T-cell (primary cell): ENCODE measurements at places on chromosomes 5 and 9.

GRCh38 chr5:80284720-80285119 is 28.9 kb upstream of the SERINC5 start:
- peak; percentile 38 for DNase-seq

DNA sequence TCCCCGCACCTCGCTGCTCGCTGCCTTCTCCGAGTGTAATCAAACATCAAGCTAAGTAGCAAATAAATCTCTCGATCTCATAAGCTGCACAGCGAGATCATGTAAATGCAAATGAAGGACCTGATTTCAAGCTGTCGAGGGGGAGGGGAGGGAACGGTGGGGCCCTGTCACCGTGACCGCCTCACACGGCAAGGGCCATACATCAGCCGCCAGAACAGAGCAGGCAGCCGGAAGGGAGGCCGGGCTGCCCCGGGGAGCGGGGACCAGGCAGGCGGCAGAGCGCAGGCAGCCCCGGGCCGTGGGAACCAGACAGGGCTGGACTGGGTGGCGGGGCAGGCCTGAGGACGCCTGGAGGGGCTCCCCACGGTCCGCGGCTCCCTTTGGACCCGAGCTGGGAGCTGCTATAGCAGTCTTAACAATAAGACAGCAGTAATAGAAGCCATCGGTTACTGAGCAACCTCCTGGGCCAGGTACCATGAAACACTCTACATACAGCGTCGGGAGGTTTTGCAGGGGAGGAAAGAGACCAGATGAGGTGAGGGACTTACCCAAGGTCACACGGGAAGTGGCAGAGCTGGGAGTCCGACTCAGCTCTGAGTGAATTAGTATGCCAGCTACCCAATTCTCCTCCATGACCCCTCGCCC is 76.8 kb downstream of the CFAP77 start:
- DNase-seq: peak; percentile 50

DNA sequence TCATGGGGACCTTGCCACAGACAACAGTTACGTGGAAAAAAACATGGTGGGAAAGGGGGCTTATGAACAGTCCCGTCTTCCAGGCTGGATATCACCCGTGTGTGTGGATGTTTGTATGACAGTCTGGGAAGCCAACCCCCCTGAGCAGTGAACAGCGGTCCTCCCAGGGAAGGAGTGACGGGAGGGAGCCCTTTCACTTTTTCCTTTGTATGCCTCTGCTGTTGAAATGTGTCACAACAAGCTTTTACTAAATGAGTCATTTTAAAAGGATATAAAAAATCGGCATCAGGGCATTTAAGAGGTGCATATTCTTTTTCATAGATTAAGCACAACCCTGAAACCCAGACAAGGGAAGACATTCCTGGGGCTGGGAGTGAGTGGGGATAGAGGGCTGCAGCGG is 5.1 kb downstream of the MYMK start:
- DNase-seq: no peak

- DNase-seq: no peak
Measured at GRCh38 chr5:160692271-160692670, 159.7 kb downstream of the ATP10B start.

DNA sequence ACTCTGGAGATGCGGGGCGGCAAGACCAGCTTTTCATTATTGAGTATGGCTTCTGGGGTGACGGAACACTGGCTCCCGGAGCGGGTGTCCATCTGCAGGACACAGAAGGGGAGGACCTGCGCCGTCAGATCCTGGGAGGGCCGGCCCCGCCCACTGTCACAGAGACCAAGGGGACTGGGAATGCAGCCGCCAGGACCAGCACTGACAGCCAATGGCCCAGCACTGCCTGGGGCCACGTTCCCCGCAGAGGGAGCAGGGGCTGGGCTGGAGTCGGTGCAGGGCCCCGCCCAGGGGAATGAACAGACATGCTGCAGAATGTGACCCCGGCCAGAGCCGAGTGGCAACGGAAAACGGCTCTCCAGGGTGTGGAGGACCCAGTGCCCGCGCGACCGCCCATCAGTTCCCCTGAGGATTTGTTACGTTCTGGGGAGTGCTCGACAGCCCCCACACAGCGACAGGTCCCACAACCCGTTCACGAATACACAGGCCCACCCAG is at the start of gene ZDHHC11:
Gene ZDHHC11, minus strand, starts transcription at position 476 of the 496 bp plus-strand sequence. Its CDS starts 384 bp downstream, at position 92.
- DNase-seq: no peak

- DNase-seq: no peak
Measured at GRCh38 chr9:111274737-111275136, 55.3 kb downstream of the OR2K2 start.

GRCh38 chr9:126375386-126375785 is 48.8 kb downstream of the MVB12B start:
- no peak for DNase-seq

DNA sequence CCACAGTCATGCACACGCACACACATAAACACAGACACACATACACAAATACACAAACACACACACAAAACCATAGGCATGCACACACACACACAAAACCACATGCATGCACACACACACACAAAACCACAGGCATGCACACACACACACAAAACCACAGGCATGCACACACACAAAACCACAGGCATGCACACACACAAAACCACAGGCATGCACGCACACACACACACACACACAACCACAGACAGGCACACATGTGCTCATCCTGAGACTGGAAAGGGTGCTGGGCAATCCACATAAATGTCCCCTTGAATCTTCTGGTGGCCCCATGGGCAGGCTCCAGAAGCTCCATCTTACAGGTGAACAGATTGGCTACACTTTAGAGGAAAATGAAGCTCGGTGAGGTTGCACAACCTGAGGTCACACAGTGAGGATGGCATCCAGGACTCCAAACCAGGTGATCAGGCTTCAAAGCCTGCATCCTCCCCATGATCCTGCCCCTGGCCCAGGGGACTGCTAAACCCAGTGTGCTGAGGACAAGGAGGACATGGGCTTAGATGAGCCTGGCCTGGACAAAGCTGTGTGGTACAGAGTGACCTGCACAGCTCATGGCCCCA is 144.8 kb downstream of the GADD45G start:
- no peak for DNase-seq

DNA sequence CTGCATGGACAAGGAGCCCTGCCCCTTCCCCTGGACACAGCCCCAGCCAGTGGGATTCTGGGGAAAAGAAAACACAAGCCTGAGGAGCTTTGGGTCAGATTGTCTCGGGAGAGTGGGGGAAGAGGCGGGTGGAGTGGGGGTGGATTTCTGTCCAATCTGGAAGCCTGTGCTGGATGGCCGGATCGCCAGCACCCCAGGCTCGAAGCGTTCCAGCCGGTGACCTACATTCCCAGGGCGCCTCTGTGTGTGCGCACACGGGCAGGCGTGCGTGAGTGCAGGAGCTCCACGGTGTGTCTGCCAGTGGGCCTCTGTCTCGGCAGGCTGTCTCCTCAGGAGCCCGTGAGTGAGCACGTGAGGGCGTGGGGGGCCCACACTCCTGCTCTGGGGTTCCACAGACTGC is 74.3 kb upstream of the DAB2IP start:
- DNase-seq: no peak
